ENCODE measurements at places on chromosomes 2 and 18. TPM values are rescaled to one million over a fixed set of nuclear protein-coding genes. Genes with fewer than 3 reads are reported as not detected.

Gene PPP4R3B
- 33.6 TPM for total RNA-seq

Gene PDCD1
- under 0.01 TPM for total RNA-seq

Gene PLCL1
- 0.76 TPM for total RNA-seq

Gene UGT1A4
- total RNA-seq = not detected

Gene DSC3
- under 0.01 TPM for total RNA-seq

Gene ZSCAN30
- 7.8 TPM for total RNA-seq

Gene TMEM18
- 8.5 TPM for total RNA-seq

Gene FAM124B
- 48.8 TPM for total RNA-seq

Gene CROCC2
- total RNA-seq = not detected

Gene MC4R
- total RNA-seq = not detected

Gene DNAJC27
- total RNA-seq = 1.0 TPM

Gene LAMA1
- 0.13 TPM for total RNA-seq

Data from dermis microvascular lymphatic vessel endothelial cell (primary cell).